Skin of body (tissue), 3 donors: ENCODE measurements at places on chromosomes 7 and 10. TPM values are rescaled to one million over a fixed set of nuclear protein-coding genes. Genes with fewer than 3 reads are reported as not detected.

GRCh38 chr7:19102884-19103283 lies 14.6 kb downstream of the TWIST1 start:
- DNase-seq = no peak

- DNase-seq = no peak
Measured at GRCh38 chr10:86964847-86965190, 3.5 kb upstream of the ADIRF start.

DNA sequence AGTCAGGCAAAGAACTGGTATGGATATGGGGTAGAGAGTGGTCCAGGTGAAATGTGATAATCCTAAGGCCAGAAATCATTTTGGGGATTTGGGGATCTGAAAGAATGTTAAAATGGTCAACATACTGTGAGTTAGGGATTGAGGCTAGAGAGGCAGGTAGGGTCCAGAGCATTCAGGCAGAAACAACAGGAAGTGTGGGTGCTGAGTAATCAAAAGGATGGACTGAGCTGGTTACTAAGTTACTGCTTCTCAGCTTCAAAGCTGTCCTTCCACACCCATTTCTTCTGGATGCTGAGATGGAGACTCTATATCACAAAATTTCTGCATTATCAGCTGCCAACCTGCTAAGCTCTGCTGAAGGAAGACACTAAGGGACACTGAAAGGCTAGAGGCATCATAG lies 30.6 kb upstream of the PRKCQ start:
- no peak for DNase-seq

DNA sequence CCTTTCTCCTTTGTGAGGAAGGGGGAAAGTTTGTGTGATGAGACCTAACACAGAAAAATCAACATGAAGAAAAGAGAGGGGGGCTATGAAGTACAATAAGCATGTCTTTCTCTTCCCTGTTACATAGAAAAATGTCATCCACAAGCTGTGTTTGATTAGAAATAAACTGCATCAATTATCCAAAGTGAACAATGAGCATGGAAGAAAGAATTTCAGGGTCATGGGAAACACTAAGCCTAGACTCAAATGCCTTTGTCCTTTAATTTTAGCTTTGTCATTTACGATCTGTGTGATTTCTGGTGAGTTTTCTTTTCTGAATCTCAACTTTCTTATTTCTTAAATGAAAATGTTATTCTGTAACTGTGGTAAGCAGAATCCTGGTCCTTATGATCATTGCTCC lies 121.0 kb downstream of the GNAI1 start:
- DNase-seq = peak; percentile 19

DNA sequence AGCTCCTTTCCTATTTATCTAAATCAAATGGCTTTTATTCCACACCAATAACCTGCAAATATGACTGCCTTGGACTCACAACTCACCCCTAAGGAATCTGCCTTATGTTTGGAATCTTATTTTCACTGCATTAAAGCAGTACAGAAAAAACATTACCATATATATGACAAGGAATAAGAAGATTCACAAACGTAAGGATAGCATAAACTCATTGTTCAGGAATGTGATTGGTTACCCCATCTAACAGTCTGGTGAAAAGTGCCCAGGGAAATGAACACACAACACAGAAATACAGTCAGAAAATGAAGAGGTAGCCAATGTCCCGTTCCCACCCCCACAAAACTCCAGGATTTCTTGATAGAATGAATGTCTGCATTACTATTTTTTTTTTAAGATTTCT lies 2.0 kb downstream of the PPP3CB start:
- DNase-seq = no peak

GRCh38 chr10:71297343-71297742 lies 21.7 kb upstream of the SLC29A3 start:
- DNase-seq = no peak

- DNase-seq = no peak
Measured at GRCh38 chr10:96673318-96674099, 46.8 kb downstream of the PIK3AP1 start.

DNA sequence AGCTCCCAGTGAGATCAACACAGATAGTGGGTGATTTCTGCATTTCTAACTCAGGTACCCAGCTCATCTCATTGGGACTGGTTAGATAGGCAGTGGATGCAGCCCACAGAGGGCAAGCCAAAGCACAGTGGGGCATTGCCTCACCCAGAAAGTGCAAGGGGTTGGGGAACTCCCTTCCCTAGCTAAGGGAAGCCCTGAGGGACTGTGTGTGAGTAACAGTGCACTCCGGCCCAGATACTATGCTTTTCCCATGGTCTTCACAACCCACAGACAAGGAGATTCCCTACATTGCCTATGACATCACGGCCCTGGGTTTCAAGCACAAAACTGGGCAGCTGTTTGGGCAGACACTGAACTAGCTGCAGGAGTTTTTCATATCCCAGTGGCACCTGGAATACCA lies 62.8 kb downstream of the PPP1R3A start:
- DNase-seq = no peak

DNA sequence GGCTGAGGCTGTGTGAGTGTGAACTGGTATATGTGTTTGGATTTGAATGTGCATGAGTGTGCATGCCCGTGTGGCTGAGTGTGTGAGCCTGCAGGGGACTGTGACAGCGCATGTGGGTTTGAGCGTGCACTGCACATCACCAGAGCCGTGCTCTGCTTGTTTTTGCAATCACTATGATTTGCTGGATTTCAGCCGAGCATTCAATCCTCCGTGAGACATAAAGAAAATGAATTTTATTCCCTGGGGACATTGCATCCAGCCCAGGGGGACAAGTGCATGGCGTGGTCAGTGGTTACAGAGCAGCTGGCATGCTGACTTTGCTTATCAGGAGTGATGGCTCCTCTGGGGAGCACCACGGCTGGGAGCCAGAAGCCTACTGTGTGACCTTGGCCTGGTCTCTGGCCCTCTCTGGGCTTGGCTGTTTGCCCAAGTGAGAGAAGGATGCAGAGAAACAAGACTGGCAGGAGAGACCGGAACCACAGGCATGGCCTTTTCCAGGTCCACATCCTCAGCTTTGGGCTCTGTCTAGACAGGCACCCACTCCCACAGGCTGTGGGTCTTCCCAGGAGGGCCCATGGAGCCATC lies 160.2 kb upstream of the UNC5B start:
- DNase-seq = no peak

- no peak for DNase-seq
Measured at GRCh38 chr10:79457256-79457785, 11.9 kb upstream of the ZCCHC24 start.

GRCh38 chr10:89421018-89421476 lies 6.7 kb downstream of the IFIT5 start:
- no peak for DNase-seq

DNA sequence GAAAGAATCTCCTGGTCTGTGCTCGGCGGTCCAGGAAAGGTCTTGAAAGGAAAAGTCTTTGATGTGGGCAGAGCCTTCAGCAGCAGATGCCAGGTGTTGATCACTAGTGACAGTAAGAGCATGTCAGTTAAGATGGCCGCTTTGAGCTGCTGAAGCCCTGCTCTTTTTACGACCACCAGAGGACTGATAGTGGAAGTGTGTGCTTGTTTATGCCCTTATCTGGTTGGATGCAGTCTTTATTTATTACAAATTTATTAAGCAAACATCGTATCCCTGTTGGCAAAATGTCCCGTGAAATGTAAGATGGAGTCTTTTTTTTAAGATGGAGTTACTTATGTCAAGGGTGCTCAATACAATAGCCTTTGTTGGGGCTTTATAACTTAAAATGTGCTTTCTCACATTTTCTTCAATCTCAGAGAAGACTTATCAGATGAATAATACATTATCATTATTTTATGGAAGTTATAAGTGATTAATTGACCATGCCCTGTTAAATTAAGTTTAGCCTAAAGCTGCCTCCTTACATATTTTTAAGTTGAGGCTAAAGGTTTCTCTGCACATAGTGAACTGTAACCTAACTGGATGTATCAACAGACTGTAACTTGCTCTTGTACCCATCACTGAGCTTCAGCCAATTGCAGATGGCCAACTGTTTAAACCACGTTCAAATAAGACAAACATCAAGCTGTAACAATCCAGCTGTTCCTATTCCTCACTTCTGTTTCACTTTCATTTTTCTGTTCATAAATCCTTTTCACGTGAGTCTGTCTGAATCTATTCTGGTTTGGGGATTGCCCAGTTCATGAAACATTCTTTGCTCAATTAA lies 97.4 kb upstream of the PIK3CG start:
- no peak for DNase-seq

GRCh38 chr10:87623191-87623590 lies 36.5 kb upstream of the PAPSS2 start:
- no peak for DNase-seq

- DNase-seq = no peak
Measured at GRCh38 chr7:101172854-101173751, 7.0 kb downstream of the NAT16 start.

- no peak for DNase-seq
Measured at GRCh38 chr7:12373580-12374263, 29.9 kb downstream of the VWDE start.

- no peak for DNase-seq
Measured at GRCh38 chr7:66362136-66362535, 157.0 kb downstream of the TPST1 start.

DNA sequence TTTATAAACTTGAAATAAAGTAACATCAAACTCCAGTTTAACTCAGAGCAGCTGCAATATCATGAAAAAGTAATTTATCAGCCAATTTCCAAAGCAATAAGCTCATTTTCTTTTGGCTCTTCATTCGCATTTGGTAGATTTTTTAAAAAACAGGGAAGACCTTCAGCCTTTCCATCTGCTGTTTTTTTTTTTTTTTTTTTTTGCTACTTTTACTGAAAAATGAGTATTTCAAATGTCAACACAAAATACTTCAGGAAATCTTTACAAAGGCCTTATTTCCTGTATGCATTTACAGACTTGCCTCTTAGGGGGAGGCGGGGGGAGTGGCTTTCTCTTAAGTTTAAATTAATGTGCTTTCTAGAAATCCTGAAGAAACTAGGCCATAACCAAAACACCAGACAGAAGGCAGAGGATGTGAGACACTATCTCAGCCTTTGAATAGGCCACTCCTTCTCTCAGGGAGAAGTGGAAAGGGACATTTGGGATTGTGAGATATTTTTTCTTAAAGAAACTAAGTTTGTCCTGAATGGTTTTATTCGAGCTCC lies 91.8 kb downstream of the COL28A1 start:
- DNase-seq = no peak

DNA sequence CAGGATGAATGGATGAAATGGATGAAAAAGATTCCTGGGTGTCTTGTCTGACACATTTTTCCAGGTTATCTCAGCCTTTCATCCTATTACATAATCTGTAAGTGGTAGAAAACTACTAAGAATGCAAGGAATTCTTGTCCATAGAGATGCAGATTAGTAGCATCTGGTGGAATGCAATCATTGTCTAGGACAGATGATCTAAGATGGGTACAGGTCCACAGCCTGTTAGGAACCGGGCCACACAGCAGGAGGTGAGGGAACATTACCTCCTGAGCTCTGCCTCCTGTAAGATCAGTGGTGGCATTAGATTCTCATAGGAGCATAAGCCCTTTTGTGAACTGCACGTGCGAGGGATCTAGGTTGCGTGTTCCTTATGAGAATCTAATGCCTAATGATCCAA lies 225.0 kb downstream of the CALN1 start:
- DNase-seq = no peak

DNA sequence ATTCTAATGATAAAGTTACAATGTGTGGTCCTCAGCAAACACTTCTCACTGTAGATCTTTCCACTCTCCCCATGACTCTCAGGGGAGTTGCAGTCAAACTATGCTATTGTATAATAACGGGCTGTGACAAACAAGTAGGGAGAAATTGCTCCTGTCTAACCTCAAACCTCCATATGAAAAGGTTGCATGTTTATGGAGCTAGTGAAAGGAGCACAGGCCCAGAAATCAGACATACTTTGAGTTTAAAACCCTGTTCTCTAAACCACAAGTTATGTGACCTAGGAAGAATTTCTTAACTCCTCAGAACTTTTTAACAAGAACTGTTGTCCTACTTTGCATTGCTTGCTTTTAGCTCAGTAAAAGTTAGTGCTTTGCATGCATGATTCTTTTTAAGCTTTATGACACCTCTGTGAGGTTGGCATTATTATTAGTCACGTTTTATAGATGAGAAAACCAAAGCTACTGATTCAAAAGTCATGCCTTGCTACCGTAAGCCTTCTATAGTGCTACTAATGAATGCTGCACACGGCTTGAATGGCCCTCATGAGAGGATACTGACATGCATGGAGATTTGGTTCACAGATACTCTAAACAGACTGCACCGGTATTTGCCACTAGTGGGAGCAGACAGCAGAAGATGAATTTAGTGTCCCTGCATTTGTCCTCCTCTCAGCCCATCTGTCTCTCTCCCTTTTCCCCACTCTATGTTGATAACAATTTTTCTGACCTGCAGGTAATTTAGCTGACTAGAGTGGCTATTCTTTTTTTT lies 129.5 kb upstream of the PCGF5 start:
- no peak for DNase-seq

GRCh38 chr10:100565206-100565985 lies 29.7 kb downstream of the HIF1AN start:
- no peak for DNase-seq

- DNase-seq = no peak
Measured at GRCh38 chr10:23171232-23171876, 20.8 kb upstream of the PTF1A start.

DNA sequence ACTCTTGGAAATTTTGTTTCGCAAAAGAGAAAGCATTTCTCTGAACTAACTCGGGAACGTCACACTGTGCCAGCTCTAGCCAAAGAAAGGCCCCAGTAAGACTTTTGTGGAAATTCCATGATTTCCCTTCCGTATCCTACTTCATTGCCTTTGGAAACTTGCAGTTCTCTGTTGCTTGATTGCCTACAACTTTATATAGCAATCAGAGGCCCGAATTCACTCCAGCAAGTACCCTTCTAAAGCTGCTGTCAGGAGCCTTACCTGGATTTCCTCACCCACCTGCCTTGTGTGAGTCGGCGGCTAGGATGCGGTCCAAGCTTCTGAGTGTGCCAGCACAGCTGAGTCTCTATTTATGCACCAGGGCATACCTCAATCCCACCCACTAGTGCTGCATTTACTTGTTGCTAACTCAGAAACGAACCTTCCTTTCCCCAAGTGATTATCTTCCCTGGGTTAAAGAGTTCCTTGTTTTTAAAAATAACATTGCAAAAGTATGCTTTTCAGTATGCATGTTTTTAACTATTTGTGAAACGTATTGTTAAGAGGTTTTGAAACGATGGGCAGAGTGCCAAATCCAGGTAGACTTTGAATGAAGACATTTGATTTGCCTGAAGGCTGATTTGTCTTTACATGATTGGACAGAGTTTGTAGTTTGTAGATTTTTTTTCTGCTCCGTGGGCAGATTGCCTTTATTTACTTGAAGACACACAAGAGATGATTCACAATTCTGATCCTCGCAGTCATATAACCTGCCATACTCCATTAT lies at the start of gene AGR2:
Gene AGR2 (minus strand): TSS at position 326 of the 766 bp plus-strand sequence. CDS start 3,203 bp downstream, outside the sequence.
- DNase-seq = peak; percentile 33

Gene SPAG6
- not detected for total RNA-seq

Gene SVOPL
- total RNA-seq = 0.59 TPM

Gene ARHGEF35
- total RNA-seq = 10.3 TPM

Gene MYO3A
- total RNA-seq = 2.3 TPM

Gene ADAM12
- total RNA-seq = 22.8 TPM

Gene TRIM73
- total RNA-seq = 1.7 TPM

Gene NUTM2D
- total RNA-seq = 2.8 TPM

Gene RBP4
- total RNA-seq = 55.5 TPM

Gene BHLHA15
- total RNA-seq = 0.49 TPM

Gene MCM10
- total RNA-seq = 5.8 TPM

Gene FGFR2
- total RNA-seq = 141 TPM
